ENCODE measurements at places on chromosomes 12 and 14.
A peak's percentile ranks its signal among the peaks of the same experiment; 100 is the strongest.

GRCh38 chr12:87160848-87161601 lies 868.2 kb downstream of the C12orf50 start:
- no peak for DNase-seq

DNA sequence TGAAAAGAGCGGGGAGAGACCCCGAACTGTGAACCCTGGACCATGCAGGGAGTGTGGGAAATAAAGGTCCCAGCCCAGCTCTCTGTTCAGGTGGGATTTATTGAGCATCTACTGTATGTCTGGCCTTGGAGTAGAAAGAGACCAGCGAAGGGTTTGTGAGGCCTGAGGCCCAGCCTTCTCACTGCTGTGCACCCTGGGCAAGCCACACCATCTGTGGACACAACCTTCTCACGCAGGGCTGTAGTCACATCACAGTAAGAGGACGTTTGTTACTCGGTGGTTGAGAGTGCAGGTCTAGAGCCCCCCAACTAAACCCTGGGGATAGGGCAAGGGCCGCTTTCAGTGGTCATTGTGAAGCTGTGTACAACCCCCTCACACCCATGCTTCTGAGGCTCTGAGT lies 18.2 kb downstream of the FAM222A start:
- DNase-seq = no peak

DNA sequence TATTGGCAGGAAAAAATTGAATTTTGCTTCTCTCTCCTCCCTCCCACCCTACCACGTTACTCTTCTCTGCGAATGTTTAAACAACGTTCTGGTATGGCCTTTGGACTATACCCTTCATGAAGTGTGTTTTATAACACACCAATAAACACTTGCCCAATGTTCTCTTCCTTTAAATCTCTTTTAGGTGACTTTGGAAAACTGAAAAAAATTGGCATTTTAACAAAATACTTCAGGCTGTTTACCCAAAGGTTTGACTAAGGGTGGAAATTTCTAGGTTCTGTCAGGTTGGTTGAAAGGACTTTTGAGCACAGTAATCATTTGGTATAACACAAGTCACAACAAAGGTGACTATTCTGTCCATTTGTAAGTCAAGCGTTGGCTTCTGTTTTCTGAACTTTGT lies 446.8 kb downstream of the AEBP2 start:
- DNase-seq = no peak

- DNase-seq = no peak
These were observed 262.5 kb downstream of the DPF3 start for GRCh38 chr14:72631401-72631800.

- DNase-seq = no peak
These were observed 50.0 kb downstream of the FIGNL2 start for GRCh38 chr12:51798501-51798900.

DNA sequence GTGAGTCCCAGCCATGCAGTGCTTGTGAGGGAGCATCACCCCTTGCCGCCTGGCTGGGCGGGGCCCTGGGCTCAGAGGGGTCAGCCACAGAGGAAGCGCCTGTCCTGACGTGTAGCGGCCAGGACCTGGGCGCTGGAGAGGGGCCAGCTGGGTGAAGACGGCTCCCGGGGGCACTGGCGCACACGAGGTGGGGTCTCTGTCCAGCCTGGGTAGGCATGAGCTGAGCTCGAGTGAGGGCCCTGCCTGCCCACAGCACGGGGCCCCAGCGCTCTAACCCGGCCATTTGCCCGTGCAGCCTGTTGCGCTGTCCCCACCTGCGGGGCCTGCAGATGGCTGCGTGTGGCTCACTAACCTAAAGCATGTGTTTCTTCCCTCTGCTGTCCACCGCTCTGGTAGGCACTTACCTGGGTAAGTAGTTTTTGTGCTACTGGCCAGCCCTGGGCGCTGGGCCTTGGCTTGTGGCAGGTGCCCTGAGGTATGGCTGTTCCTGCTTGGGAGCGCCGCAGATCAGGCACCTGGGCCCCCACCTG lies 6.6 kb upstream of the CRIP2 start:
- no peak for DNase-seq

- DNase-seq = no peak
These were observed 583.4 kb downstream of the VRK1 start for GRCh38 chr14:97380539-97380941.

GRCh38 chr12:92927436-92928281 lies 1.4 kb downstream of the EEA1 start:
- DNase-seq = no peak

DNA sequence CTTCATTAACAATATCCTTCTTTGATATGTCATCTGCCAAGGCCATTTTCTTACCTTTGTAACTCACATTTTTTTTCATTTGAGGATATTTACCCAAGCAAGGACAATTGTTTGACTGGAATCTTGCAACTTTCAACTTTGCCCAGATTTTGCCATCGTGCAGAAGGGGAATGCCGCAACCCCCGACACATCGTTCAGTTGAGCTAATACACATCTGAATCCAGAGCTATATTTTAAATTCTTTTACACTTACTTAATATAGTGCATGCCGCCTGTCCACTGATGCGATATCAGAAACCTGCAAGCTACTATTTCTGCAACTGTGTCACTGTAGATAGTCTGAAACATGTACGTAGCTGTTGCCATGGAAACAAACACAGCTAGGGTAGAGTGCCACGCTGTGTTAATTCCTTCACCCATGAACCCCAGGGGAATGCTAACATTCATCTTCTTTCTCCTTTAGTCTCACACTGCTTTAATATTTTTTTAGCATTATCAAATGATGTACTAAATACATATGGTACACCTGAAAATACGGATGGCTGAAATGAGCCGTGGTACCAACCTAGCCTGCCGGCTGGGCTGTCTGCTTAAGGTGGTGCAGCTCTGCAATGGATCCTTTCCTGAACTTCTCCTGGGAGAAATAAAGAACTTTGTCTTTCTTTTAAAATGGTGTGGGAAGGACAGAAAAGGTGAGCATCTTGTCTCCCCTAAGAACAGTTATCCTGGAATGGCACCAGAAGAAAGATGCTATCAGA lies 77.0 kb upstream of the FOXN3 start:
- DNase-seq = no peak

DNA sequence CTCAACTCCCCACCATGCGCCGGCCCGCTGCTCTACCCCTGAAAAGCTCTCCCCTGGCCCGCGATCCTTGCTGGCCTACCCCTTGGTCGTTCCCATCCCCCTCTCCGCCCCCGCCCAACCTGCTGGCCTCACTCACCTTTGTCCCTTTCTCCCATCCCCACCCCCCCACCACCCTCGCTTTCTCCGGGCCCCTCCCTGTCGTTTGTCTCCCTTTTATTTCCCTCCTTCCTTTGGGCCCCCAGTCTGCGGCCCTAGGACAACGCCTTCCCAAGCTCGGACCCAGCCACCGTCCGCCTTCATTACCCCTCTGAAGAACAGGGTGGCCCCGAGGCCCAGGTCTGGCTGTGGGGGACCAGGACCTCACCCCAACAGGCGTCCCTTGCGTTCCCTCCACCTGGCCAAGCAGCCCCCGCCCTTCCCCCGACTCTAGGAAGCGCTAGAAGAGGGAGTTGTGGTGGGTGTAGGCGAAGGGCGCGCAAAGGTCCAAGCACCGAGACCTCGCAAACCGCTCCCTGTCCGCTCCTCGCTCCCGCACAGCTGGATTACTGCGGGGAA lies 6.9 kb upstream of the SLC7A7 start:
- DNase-seq = no peak

DNA sequence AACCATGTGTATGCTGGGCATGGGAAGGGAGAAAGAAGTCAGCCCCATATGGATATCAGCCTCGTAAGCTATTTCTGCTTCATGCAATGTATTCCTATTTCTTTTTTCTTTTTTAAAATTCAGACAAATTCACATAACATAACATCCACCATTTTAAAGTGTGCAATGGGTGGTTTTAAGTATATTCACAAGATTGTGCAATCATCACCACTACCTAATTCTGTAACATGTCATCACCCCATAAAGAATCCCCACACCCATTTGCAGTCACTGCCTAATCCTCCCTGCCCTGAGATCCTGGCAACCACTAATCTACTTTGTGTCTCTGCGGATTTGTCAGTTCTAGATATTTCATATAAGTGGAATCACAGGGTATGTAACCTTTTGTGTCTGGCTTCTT lies 9.5 kb downstream of the POMT2 start:
- DNase-seq = no peak

DNA sequence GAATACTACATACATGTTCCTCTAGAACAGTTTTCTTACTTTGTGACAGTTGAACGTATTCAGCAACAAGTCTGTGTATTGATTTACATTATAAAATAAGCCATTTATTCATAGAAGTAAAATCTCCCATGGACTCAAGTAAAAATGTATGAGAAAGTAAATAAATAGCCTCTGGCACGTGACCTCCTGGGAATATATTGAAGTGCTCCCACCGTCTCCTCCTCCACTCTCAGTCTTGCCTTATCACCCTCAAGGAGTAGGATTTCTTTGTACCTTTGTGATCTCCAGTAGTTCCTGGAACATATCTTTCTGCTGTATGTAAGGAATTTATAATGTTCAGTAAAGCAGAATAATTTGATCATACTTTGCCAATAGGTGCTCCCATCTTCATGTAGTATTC lies 90.9 kb downstream of the DIP2B start:
- DNase-seq = no peak

- no peak for DNase-seq
These were observed 213.1 kb upstream of the FLRT2 start for GRCh38 chr14:85316701-85317410.

- DNase-seq = peak; percentile 34
These were observed 9.4 kb upstream of the HVCN1 start for GRCh38 chr12:110698171-110698902.

DNA sequence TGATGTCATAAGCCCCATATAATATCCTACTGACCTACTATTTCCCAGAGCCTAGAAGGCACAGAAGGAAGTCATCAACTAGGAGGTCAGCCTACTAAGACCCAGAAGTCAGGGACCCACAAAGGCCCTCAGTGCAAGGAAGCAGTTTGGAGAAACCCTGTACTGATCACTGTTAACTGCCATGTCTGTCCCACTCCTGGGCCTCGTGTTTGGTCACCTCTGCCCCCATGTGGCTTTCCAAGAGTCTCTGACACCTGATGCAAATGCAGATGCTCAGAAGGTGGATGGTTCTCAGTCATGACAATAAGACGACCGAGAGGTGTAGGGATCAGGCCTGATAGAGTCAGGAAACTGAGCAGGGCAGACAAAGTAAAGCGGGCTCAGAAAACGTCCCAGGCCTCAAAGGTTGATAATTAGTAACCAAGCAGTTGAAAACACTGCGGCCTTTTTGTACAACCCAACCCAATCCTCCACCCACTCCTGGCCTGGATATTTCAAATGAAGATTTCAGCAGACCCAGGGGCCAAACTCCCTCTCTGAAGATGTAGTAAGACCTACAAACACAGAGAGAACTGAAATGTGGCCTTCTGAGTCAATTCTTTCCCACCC lies 23.4 kb downstream of the PRKAB1 start:
- no peak for DNase-seq

- DNase-seq = no peak
These were observed 172.8 kb upstream of the KITLG start for GRCh38 chr12:88753066-88753465.

DNA sequence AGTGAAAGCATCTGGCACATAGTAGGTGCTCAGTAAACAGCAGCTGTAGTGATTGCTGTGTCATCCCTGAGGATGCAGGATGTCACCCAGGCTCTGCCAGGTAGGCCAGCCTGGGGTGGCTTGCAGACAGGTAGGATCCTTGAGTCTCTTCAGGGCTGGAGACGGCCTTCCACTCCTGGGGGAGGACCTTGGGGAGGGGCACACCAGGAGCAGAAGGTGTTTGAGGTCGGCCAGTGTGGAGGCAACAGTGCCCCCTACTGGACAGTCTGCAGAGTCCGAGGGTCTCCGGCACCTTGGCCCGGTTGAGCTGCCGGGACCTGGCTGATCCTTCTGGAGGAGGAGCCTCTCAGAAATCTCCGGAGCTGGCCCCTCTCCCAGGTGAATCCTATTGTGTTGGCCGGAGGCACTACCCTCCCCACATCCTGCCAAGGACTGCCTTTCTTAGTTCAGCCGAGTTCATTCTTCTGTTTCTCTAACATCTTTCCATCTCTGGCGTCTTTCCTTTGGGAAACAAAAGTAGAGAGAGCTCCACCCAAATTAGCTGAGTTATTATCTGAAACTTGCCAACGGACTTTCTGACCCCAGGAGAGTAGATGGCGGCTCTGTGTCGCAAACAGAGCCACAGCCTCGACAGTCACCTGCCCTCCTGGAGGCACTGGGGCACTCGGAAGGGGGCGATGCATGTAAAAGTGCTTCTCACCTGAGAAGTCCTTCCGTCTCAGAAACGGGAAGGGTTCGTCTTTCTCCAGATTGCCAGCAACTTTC lies 41.8 kb upstream of the CLMN start:
- DNase-seq = no peak

DNA sequence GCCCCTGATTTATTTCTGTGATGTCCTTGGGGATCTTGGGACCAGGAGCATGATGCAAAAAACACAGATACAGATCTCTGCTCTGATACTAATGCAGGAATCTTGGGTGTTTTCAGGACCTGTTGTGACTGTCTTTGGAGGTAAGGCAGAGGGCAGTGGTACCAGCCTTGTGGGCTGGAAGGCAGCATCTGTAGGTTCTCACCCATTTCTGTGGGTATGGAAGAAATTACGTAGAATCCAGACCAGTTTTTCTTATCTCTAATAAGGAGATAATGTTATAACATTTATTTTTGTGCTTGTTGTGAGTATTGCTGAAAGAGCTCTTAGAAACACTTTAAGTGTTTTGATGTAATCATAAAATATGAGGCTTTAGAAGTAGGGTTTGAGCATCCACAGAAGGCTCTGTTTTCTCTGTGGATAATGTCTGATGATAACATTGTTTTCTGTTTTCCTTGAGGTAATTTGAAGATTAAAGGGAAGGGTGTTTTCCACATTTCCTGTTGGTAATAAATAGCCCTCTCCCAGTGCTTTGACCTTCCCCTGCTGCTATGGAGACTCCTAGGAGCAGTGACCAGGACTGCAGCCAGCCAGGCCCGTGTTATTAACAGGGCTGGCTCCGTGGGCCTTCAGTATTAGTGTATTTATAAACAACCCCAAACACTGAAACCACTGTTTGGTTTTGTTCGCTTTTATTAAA lies 9.4 kb upstream of the DCP1B start:
- DNase-seq = no peak

- no peak for DNase-seq
These were observed 82.7 kb downstream of the GAS2L3 start for GRCh38 chr12:100656141-100656540.

- DNase-seq = no peak
These were observed 188.7 kb downstream of the TTC8 start for GRCh38 chr14:89013098-89013504.

GRCh38 chr12:29728030-29728429 lies 55.7 kb downstream of the TMTC1 start:
- DNase-seq = no peak

- no peak for DNase-seq
These were observed 16.6 kb downstream of the RAB3IP start for GRCh38 chr12:69755302-69755701.

DNA sequence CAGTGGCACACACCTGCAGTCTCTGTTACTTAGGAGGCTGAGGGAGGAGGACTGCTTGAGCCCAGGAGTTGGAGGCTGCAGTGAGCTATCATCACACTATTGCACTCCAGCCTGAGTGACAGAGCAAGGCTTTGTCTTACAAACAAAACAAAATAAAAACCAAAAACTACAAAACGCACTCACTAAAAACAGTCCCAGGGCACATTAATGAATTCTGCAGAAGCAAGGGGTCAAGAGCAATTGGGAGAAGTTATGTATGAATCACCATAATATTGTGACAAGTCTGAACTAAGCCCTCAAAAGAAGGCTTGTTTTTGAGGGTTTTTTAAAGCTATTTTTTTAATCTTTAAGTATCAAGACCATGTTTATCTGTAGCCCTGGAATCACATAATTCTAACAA lies 201.1 kb downstream of the MED13L start:
- no peak for DNase-seq

Data from posterior cingulate gyrus (tissue), 11 donors.